ENCODE measurements at places on chromosomes 3 and 15. TPM values are rescaled to one million over a fixed set of nuclear protein-coding genes. Genes with fewer than 3 reads are reported as not detected.

CLRN1 gene
- not detected for total RNA-seq

DNA sequence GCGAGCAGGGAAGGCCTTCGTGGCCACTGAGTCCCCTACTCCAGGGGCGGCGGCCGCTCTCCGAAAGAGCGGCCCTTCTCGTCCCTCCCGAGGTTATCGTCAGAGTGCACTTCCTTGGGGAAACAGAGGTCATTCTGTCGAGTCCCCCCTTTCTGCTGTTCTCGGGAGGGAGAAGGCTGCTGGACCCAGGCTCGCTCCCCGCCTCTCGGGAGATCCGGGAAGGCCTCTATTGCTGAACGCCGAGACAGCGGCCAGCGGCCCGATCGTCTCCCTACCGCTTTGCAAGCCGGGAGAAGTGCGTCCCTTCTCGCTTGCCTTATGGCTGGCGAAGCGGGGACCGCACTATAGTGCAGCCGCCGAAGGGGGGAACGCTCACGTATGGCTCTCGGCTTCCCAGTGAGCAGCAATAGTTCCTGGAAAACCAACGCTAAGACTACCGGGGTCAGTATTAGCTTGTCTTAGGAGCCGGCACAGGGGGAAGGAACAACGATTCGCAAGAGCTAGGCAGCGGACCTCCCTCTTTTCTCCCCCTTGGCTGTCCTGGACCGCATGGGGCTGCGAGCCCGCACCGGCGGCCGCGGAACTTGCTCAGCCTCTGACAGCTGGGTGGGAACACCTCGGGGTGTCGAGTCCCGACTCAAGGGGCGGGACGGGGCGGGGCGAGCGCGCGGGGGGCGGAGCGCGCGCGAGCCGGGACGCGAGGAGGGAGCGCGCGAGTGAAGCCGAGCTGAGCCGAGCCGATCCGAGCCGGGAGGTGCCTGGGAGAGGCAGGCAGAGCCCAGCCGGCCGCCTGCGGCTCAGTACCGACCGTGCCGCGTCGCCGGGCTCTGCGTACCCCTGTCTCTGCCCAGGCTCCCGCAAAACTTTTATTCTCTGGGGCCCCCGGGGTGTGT lies 930 bp upstream of the PPM1L start:
- DNase-seq = no peak

PP2D1 gene
- not detected for total RNA-seq

RHOV gene
- 32.9 TPM for total RNA-seq

- no peak for DNase-seq
Observed at GRCh38 chr3:87268646-87269211, 7.7 kb downstream of the POU1F1 start.

DNA sequence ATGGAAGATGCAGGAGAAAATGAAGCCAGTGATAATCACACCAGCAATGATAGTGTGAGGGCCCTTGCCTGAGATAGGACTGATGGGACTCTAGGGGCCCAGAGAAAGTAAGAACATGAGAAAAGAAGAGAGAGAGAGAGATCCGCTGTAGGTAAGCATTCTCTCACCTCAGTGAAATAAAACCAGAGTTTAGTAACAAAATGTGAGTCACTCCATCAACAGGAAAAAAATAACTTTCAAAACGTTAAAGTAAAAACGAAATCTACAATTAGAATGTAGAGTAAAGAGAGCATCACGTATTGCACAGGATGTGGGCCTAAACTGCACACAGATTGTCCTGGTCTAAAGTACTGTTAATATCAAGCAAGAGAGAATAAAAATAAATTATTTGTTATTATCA lies 6.8 kb upstream of the PRSS50 start:
- DNase-seq = no peak

GRCh38 chr3:190513409-190514370 lies at the start of gene IL1RAP:
Gene IL1RAP, plus strand, starts transcription at chr3:190514085. Its CDS starts 50,205 bp downstream, at chr3:190564290.
- peak; percentile 94 for DNase-seq

GRIP2 gene
- 0.98 TPM for total RNA-seq

- DNase-seq = no peak
Observed at GRCh38 chr3:72820415-72820814, 27.8 kb downstream of the SHQ1 start.

GRCh38 chr15:34721802-34722438 lies 32.9 kb downstream of the GJD2 start:
- no peak for DNase-seq

GOLGA8N gene
- total RNA-seq = 13.8 TPM

Data from vagina (tissue), 2 donors.